ENCODE measurements at places on chromosomes 1 and 21.

GRCh38 chr1:215807911-215808436, 240.9 kb downstream of the KCTD3 start:
- DNase-seq: no peak

- DNase-seq: no peak
Measured at GRCh38 chr1:90851711-90852050, 134.6 kb upstream of the BARHL2 start.

- no peak for DNase-seq
Measured at GRCh38 chr1:87647430-87648177, 318.9 kb downstream of the LMO4 start.

DNA sequence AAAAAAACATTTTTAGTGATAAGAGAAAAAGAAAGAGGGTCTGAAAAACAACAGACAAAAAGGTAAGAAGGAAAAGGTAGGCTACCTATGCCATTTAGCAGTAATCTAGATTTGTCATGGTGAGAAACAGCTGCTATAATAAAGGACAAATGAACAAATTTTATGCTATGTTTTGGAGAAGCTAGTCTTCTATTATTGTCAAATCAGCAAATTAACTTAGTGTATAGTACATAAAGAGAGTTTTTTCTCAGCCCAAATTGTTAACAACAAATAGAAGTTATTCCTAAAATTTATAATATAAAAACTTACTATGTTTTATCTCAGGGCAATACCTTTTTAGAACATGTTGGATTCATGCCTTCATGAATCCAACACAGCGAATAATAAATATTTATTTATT, 88.7 kb downstream of the KIFAP3 start:
- no peak for DNase-seq

DNA sequence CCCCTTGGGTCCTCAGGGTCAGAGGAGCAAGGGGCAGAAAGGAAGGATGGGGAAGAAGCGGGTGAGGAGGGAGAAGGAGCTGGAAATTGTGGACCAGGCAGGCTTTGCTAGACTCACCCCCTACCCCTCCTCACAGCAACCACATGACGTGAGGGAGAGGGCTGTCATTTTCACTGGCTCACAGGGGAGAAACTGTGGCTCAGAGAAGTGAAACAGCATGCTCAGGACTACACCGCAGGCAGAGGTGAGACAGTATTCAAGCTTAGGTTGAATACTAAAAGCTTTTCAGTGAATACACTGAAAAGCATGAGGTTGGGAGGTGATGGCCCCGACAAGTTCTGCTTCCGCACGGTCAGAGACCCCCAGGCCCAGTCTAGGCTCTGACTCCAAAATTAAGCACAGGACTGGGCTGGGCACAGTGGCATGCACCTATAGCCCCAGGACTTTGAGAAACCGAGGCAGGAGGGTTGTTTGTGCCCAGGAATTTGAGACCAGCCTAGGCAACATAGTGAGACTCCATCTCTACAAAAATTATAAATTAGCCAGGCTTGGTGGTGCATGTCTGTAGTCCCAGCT, 1.2 kb upstream of the CLEC20A start:
- no peak for DNase-seq

- DNase-seq: no peak
Measured at GRCh38 chr1:206633708-206634121, 1.6 kb upstream of the DYRK3 start.

GRCh38 chr1:21523297-21523813, 14.1 kb downstream of the ALPL start:
- no peak for DNase-seq

- DNase-seq: no peak
Measured at GRCh38 chr1:67404212-67404620, 26.0 kb downstream of the SERBP1 start.

DNA sequence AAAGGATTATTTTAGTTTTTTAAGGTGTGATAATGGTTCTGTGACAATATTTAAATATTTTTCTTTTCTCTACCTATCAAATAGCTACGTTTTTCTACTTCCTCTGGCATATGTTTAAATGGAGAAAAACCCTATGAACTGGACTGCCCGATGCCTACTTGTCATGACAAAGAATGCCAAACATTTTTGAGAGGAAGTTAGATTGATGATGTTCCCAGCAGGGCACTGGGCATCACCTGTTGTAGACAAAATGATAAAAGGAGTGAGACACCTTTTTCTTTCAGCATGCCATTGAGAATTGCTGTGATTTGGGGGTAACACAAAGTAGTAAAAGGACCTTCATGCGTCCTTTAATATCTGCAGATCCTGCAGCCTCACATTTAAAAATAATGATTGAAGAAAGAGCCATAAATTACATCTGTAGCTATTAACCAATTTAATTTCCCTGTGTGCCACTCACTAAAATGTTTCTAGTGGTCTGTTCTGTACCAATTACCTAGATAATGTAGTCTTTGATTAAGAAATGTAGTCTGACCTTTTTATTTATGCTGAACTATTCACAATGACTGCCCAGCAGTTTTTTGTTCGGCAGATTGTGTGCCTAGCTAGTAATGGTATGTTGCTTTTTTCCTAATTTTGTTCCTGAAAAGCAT, 47.6 kb downstream of the RPL5 start:
- no peak for DNase-seq

GRCh38 chr1:213389061-213389581, 338.1 kb downstream of the RPS6KC1 start:
- DNase-seq: no peak

DNA sequence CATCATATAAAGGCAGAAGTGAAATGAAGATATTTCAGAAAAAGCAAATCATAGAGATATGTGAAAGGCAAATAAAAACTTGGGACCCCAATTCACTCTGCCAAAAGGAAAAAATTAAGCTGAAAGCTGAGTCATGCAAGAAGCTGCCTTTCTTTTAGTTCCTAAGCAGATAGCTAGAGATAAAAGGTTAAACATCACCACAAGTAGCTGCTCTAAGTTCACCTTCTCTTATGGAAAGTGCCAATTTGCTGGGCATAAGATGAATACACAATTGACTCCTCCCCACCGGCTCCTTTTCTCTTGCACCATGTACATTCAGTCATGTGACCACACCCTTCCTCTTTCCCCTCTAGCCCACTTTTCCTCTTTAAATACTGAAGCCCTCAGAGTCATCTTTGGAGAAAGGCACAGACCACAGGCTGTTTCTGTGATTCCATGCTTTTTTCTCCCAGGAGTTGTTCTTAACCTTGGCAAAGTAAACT, 5.4 kb upstream of the SUMO3 start:
- DNase-seq: no peak
